ENCODE measurements at places on chromosomes 1 and 21.

DNA sequence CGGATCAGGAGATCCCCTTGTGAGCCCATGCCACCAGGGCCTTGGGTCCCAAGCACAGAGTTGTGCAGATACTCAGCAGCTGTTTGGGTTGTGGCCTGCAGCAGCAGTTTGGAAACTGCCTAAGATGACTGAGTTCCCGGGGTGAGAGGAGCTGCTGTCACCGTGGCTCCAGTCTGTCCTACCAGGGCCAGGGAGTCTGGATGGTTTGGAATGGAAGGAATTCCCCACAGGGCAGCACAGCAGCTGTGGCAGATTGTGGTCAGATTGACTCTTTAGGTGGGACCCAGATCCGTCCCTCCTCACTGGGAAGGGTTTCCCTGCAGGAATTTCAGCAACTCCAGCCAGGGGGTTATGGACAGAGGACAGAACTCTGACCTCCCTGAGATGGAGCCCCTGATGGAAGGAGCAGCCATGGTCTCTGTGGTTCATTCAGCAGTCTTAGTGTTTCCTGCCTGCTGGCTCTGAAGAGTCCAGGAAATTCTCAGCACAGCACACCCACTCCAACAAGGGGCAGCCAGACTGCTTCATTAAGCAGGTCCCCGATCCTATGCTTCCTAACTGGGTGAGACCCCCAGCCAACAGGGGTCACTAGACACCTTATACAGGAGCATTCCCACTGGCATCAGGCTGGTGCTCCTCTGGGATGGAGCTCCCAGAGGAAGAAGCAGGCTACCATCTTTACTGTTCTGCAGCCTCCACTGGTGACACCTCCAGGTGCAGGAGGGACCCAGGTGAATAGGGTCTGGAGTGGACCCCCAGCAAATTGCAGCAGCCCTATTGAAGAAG is 51.5 kb upstream of the TNFSF4 start:
- no peak for DNase-seq

DNA sequence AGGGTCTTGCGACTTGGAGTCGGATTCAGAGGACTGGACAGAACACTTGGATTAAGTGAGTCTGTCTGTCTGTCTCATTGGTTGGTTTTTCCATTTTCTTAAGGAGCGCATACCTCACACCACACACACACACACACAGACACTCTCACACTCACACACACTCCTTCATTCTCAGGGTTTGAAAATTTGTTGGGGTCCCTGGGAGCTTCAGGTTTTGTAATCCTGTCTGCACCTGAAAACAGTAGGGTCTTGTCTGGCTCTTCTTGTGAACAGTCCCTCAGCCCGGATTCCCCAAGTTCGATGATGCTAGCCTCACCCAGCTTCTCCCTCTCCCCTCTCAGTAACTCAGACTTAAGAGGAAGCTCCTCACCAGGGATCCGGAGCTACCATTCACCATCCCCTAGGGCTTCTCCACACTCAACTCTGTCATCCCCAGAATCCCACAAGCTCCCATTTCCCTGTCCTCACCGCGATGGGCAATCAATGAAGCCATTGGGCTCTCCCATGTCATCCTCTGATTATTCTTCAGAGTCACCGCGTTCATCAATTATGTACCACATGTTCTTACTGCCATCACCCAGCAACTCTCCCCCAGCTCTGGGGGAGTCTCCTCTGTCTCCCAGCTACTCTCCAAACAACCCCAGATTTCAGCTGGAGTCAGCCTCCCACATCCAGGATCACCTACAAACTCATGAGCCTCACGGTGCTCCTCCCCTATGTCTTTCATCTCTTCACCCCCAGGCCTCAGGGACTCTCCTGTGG is 1530.9 kb upstream of the TPTE start:
- DNase-seq, result no peak

GRCh38 chr1:157388057-157388456 is 164.3 kb downstream of the FCRL5 start:
- DNase-seq, result no peak

GRCh38 chr1:203320591-203321272 is 15.4 kb downstream of the BTG2 start:
- DNase-seq, result no peak

DNA sequence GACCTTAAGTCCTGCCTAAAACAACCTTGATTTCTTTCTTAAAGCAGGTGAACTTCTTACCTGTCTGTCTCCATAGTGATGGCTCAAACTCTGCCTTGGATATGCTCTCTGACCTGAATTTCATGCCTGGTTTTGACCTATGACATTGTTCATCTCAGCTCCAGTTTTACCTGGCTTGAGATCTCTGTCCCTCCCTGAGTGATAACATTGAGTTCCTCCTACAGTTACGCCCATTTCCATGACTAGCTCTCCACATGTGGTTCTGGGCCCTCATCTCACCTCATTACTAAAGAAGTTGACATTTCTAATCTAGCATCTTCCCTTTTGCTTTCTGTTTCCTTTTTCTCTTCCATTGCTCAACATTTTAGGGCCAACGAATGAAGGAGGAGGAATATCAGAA is 233.1 kb downstream of the HHIPL2 start:
- no peak for DNase-seq

- DNase-seq, result no peak
Measured at GRCh38 chr21:38972078-38972477, 166.3 kb downstream of the ETS2 start.

GRCh38 chr21:37195059-37195458 is 72.1 kb downstream of the VPS26C start:
- DNase-seq, result no peak

DNA sequence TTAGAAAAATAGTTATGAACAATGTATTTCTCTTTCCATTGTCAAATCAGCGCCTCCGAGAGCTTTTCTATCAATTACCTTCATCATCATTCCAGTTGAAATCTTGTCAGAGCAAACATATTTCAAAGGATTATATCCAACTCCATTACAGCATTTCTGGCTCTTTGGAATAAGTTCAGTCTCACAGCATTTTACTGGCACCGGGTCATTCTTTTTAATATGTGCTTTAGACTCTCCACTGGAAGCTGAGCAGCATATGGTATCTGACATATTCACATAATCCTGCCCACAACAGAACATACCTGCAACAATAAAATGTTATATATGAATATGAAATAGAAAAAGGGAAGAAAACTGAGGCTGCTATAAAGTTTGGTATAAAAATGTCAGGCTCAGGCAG is 222.9 kb downstream of the KCTD3 start:
- DNase-seq, result no peak

DNA sequence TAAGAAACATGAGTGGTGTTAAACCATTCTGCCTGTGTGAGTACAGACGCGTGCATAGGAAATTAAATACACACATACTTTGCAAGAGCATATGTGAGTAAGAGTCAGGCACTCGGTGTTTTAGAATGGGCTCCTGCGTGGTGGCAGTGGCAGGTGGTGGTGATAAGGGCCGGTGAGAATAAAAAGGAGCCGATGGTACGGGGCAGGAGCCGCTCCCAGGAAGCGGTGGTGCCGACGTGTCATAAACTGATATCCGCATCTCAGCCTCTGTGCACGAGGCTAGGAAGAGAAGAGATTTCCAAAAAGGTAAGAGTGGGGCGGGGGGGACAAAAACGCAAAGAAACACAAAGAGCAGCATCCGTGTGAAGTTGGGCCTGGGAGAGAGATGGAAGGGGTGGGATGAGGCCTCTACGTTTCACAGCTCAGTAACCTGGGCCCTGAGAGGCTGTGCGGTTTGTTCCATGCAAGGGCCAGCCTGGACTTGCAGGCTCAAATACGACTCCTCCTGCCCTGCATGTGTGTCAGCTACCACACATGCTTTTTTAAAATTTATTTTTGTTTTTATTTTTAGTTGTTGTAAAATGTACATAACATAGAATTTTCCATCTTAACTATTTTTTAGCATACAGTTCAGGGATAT is 127.7 kb upstream of the COL6A1 start:
- no peak for DNase-seq
